IPS DF 19.7 (cell line): ENCODE measurements at places on chromosomes 11 and 22.

- DNase-seq = no peak
These were observed 47.2 kb upstream of the SYT7 start for GRCh38 chr11:61627850-61628661.

- no peak for DNase-seq
These were observed 22.6 kb downstream of the PDGFB start for GRCh38 chr22:39221999-39222686.

- no peak for DNase-seq
These were observed 85.3 kb upstream of the HORMAD2 start for GRCh38 chr22:29994943-29995342.

DNA sequence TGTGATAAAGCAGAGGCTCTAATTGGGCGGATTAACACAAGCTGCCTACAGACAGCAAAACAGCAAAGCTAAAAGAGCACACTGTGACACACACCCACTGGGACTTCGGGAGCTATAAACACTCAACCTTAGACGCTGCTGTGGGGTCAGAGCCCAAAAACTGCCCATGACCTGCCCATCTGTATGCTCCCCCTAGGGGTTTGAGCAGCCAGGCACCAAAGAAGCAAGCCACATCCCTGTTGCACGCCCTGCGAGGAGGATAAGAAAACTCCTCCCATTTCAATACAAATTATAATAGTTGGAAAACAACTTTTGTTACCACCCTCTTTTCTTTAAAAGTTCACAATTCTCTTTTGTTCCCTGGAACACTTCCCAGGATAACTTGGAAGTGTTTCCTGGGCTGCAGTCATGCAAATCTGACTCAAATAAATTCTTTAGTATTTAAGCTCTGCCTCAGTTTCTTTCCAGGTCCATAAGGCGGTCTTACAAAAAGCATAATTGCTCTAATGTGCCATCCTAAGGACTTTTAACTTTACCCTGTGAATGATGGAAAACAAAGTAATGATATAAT, 86.4 kb downstream of the DLG2 start:
- DNase-seq = no peak

DNA sequence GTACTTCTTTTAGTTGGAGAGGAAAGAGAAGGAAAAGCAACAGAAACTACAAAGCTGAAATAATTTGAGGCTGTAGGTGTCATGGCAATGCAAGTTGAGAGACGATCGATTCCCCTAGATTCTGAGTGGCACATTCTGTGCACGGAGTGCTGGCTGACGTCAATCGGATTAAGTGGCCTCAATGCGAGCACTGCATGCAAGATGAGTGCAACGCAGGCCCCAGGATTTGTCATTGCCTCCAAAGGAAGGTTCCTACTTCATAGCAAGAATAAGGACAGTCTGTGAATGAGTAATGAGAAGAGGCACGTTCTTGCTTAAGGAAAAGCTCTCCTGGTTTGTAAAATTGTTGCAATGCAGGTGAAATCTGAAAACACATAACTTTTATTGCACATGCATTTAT, 892.4 kb downstream of the KCNA4 start:
- DNase-seq = no peak

- DNase-seq = no peak
These were observed 539.3 kb downstream of the OPCML start for GRCh38 chr11:132992838-132993631.

DNA sequence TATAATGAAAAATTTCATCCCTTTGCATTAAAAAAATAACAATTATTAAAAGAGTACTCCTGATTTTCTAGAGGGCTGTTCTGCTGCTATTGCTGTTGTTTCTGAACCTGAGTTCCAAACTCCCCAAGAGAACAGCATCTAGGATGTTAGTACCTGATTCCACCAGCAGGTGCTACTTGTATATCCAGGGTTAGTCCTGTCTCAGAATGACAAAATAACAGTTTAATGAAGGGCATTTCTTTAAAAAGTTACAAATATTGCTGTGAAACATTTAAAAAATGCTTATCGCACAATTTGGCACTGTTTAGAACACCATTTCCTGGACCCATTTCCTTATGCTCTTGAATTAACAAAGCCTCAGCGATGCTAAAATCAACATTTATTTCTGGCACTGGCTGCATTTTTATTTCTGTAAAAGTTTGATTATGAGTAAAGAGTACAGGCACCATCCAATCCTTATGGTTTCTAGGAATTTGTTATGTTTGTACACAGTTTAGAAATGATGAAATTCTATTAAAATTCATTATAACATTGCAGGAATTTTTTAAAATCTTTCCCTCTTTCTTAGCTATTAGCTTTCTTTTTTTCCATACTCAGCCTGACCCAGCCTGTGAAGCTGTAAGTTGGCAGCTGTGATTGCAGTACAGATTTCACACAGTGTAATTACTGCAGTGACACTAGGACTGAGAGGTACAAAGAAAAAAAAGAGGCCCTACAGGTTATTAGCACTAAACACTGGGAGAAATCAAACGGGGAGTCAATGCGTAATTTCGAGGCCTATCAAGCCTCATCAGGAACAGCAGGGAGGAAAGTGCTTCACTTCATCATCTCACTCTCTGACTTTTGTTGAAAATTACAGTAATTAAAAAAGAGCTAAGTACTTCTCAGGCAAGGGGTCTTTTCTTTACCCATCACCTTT, 208.8 kb downstream of the DCDC1 start:
- DNase-seq = peak; percentile 15

DNA sequence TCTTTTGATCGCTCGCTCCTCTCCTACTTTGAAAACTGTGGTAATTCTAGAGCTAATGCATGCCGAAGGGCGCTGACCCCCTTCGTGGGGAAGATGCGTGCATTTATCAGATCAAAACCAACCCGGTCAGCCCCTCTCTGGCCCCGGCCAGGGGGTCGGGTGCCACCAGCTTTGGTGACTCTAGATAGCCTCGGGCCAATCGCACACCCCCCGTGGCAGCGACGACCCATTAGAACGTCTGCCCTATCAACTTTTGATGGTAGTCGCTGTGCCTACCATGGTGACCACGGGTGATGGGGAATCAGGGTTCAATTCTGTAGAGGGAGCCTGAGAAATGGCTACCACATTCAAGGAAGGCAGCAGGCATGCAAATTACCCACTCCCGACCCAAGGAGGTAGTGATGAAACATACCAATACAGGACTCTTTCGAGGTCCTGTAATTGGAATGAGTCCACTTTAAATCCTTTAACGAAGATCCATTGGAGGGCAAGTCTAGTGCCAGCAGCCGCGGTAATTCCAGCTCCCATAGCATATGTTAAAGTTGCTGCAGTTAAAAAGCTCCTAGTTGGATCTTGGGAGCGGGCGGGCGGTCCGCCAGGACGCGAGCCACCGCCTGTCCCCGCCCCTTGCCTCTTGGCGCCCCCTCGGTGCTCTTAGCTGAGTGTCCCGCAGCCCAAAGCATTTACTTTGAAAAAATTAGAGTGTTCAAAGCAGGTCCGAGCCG, 3898.2 kb upstream of the OR11H1 start:
- no peak for DNase-seq
